ENCODE measurements at places on chromosomes 3 and 15. TPM values are rescaled to one million over a fixed set of nuclear protein-coding genes. Genes with fewer than 3 reads are reported as not detected.

DNA sequence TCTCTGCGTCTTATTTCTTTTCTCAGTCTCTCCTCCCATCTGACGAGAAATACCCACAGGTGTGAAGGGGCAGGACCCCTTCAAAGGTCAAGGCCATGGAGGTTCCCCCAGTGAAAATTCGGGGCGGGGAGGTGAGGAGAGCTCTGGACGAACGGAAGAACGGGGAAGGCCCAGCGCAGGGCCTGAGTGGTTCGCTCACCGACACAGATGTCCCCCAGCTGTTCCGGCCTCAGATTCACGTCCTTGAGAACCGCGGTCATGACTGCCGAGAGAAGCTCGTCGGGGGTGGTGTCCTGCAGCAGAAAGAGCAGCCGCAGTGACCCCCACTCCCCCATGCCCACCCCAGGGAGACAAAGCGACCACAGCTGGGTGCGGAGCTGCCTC, 542 bp downstream of the ACAA1 start:
- peak; percentile 54 for DNase-seq

GRCh38 chr3:81778678-81779182, 17.3 kb upstream of the GBE1 start:
- peak; percentile 72 for DNase-seq

Gene MRPL47
- 47.2 TPM for total RNA-seq

Gene DLL4
- total RNA-seq = 1.7 TPM

DNA sequence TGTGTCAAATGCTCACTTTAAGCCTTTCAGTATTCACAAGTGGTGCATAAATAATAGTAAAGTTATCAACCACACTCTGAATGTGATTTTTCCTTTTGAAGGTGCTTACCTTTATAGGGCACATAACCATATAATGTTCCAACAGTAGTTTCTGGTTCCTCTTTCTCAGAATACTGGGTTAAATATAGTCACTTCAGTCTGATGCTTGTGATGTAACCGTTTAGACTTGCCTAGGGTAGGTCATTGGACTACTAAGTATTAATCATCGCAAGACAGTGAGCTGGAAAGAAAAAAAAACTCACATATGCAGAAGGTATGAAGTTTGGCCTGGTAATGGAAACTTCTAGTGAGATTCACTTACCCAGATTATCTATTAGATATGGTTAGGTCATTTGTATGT, 1.9 kb downstream of the KBTBD8 start:
- peak; percentile 86 for DNase-seq

DNA sequence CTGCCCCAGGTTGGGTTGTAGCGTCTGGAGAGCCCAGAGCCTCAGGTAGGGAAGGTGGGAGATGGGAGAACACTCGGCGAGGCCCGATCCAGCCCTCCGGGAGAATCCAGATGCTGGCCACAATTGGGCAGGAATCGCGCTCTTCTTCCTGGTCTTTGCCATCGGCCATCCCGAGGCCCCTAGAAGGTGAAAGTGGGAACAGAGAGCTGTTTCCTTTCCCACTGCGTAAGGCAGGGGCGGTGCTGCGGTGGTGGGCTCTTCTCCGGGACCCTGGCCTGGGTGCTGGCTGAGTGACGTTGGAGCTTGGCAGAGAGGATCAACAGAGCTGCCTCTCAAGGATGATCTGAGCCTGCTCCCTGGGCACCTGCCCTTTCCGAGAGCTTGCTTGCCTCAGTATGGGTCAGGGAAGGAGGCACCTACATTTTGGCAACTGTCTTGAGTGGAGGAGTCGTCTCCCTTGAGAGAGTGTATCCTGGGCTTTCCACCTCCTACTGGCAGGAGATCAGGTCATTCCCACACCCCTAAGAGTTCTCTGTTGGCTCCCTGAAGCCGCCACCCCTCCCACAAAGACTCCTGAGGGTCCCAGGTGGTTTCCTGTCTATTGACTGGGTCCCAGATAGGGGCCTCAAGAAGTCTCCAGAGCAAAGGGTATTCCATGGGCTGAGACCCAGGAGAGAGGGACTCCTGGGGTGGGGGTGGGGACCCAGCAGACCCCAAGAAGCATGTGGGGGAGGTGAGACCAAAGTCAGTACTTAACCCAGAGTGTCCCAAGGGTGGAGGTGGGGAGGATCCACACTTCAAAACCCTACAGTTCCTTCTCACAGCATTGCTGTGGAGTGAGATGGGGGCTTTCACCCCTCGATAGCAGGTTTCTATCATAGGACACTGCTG, 1.6 kb downstream of the C15orf39 start:
- DNase-seq = peak; percentile 12

GRCh38 chr3:158532099-158532734, 38.8 kb upstream of the MLF1 start:
- peak; percentile 70 for DNase-seq

- no peak for DNase-seq
Observed at GRCh38 chr3:13069495-13069894, 3.7 kb downstream of the IQSEC1 start.

DNA sequence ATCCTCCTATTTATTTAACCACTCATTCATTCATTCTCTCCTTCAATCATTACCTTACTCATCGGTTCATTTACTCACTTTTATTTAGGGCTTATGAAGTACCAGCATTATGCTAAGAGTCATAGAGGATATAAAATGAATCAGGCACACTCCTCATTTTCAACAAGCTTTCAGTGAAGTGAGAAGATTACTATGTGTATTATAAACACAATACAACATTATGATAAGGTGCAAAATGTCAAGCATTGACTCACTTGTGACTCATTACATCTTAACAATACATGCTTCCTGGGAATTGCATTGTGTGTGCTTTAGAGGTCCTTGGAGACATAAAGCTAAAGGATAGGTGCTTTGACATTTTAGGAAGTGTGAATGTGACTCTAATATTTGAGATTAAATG, 60.4 kb downstream of the PLAAT1 start:
- no peak for DNase-seq

Gene GOLGA6D
- total RNA-seq = not detected

Gene ERICH6
- not detected for total RNA-seq

Gene ASB14
- not detected for total RNA-seq

DNA sequence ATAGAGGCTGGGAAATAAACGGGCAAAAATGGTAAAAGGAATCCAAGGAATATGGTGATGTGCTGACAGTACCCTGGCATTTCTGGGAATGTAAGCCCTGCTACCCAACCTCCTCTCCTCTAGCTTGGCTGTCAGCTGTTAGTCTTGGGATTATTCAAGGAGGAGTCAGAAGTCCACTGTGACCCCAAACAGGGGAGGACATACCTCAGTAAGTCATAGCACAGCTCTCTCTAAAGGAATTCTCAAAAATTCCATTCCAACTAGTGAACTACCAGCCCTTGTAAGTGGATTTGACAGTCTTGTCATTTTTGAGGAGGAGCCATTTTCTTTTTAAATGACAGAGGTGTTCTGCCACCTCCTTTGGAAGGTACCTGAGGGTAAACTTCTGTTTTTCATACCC, 207.5 kb downstream of the PDCD6IP start:
- peak; percentile 89 for DNase-seq

GRCh38 chr15:64911311-64912186, at the start of gene ANKDD1A:
Gene ANKDD1A (plus strand): TSS chr15:64911902. CDS start chr15:64911931, 29 bp downstream.
- peak; percentile 27 for DNase-seq

- peak; percentile 18 for DNase-seq
Observed at GRCh38 chr3:31196881-31197364, 302.5 kb upstream of the GADL1 start.

DNA sequence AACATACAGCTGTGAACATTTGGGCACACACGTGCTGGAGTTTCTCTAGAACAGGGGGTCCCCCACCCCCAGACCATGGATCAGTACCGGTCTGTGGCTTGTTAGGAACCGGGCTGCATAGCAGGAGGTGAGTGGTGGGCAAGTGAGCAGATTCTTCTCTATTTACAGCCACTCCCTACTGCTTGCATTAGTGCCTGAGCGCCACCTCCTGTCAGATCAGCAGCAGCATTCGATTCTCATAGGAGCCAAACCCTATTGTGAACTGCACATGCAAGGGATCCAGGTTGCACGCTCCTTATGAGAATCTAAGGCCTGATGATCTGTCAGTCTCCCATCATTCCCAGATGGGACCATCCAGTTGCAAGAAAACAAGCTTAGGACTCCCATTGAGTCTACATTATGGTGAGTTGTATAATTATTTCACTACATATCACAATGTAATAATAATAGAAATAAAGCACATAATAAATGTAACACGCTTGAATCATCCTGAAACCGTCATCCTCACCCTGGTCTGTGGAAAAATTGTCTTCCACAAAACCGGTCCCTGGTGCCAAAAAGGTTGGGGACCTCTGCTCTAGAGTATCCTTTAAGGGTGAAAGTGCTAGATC, 25.8 kb downstream of the CHRM5 start:
- peak; percentile 51 for DNase-seq

DNA sequence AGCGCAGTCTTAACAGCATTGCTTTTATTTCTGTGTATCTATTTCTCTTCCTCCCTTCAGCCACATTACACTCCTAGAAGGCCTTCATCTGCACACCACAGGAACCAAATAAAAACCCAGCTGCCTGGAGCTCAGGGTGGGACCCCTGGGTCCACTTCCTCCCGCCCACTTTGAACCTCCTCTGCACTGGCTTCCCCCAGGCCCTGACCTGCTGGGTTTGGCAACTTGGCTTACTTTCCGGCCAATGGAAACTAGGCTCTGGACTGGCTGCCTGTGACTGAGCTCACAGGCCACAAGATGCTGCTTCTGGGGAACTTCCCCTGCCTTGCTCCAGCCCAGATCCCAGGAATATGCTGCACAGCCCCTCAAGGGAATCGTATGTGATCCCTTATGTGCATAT, 89.8 kb downstream of the SEMA5B start:
- no peak for DNase-seq

GRCh38 chr15:89206908-89207331, 14.5 kb downstream of the RLBP1 start:
- peak; percentile 57 for DNase-seq

GRCh38 chr3:149657321-149657925, 402 bp downstream of the WWTR1 start:
- peak; percentile 59 for DNase-seq

GRCh38 chr3:136576279-136577009, 175.7 kb downstream of the STAG1 start:
- DNase-seq = no peak

- no peak for DNase-seq
Observed at GRCh38 chr15:89455535-89455934, 40.8 kb downstream of the RHCG start.

DNA sequence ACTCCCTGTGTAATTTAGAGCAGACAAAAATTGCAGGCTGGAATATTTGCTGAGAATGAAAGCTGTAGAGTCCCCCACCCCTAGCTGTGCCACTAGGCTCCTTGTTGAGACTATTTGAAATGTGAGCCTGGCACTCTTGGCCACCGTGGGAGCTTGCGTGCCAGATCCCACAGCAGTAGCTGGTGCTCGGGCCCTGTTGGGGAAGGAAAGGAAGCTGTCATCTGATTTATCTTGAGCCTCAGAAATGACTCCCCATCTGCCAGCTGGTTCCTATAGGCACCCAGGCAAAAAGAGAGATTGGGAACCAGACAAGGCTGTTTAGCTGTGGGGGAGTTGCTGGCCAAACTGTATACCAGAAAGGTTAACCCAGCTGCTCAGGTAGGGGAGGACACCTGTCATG, 23.4 kb upstream of the CLEC3B start:
- DNase-seq = no peak

- DNase-seq = peak; percentile 20
Observed at GRCh38 chr3:48219543-48219942, 3.8 kb upstream of the CAMP start.

DNA sequence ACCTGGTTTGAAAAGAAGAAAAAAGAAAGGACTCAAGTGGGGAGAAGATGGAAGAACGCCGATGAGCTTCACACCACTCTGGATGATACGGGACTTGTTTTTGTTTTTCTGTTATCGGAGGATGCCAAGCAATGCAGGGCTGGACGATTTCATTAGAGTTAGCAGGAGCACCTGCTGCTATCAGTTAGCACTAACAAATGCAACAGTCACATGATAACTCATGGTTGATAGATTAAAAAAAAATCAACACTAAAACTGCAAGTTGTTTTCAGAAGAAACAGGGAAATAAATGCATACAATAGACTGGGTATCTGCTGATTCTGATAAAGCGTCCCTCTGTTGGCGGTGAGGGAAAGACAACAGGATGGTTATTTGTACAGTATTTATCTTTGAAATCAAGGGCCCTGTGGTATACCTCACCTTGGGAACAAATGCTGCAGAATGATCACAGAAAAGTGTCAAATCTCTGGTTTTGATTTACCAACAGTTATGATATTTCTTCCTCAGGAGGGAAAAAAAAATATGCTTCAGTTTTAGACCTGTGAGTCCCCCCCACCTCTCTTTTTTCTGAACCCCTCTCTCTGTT, 575.1 kb downstream of the FOXP1 start:
- DNase-seq = no peak

Gene GOLGA6L7
- not detected for total RNA-seq

DNA sequence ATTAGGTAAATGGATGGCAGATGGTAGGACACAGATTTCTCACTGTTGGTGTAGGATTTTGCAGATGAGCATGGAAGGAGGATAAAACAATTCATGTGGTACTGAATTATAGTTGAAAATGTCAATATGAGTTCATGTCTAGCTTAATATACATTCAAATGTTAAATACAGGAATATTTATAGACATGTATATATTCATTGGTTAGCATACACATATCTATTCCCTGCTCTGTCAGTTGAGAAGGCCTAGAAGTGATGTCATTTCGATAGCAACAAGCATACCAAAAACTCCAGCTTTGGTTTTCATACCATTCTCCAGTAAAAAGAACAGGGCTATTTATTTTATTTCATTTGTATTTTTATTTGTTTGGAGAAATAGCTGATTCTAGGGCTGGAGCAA, 497.1 kb downstream of the EPHB1 start:
- DNase-seq = no peak

DNA sequence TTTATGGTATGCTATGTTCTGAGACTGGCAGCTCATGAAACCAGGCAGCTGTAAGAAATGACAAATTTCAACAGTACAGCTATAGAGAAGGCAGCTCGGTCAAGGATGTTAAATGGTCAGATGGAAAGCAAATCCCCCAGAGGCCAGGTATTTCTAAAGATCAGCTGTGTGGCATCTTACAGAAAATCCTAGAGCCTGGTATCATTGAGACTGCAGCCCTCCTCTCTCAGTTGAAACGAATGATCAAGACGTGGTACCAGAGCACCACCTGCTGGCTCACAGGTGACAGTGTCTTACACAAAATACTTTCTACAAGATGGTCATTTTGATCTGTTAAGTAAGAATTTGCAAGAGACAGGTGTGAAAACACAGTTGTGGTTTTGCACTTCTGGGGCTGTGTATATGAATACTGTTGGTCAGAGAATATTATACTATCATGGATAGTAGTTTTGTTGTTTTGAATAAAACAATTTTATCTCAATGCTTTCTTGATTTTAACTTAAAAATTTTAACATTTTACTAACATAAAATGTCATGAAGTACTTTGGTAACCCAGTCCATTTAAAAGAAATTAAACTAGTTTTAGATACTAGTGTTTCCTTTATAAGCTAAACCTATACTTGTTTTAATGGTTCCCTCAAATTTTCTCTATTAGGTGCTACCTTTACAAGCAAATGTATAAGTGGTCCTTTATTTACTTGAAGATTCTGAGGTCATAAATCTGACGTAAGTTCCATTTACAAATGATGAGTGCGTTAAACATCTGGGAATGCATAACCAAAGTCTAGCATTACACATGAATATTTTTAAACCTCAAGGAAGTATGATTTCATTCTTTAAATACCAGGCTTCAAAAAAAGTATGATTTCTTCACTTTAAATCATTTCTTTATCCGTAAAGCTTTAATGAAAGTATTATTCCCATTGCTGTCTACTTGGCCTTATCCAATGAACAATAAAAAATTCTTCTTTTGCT, 121.8 kb downstream of the PDZRN3 start:
- peak; percentile 98 for DNase-seq

Gene SCN5A
- total RNA-seq = 2.0 TPM
